A673 (cell line): ENCODE measurements at places on chromosomes 2 and 18. TPM values are rescaled to one million over a fixed set of nuclear protein-coding genes. Genes with fewer than 3 reads are reported as not detected.

- DNase-seq, result no peak
These were observed 6.7 kb downstream of the MYO7B start for GRCh38 chr2:127542231-127542630.

- peak; percentile 65 for DNase-seq
These were observed 132.2 kb downstream of the AKAIN1 start for GRCh38 chr18:5064841-5065370.

DNA sequence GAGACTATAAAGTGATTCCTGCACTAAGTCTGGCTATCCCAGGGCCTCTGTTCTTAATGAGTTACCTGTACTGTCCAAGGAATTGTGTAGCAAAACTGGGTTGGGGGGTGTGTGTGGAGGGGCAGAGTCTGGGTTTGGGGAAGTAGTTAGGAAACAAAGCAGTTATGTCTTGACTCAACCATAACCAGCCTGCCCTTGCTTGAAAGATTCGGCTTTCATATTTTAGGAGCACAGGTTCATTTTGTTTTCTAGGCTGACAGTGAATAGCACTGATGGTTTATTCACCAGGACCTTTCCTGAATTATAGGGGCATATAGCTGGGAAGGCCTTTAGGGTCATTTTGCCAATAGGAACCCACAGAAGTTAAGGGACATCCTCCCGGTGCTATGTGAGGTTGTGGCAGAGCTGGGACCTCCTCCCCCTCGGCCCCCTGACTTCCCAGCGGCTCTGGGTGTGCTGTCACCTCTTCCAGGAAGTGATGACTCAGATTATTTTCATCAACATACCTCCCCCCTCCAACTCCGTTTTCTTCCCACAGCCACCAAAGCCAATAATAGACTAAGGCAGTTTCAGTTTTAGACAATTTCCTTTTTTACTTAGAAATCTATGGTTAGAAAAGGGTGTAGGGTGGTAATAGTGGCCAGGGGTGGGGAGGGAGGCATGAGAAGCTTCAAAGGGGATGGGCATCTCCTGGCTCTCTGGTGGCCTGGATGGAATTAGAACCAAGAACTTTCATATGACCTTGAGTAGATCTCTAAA is 44.8 kb downstream of the SETBP1 start:
- DNase-seq, result peak; percentile 61

DNA sequence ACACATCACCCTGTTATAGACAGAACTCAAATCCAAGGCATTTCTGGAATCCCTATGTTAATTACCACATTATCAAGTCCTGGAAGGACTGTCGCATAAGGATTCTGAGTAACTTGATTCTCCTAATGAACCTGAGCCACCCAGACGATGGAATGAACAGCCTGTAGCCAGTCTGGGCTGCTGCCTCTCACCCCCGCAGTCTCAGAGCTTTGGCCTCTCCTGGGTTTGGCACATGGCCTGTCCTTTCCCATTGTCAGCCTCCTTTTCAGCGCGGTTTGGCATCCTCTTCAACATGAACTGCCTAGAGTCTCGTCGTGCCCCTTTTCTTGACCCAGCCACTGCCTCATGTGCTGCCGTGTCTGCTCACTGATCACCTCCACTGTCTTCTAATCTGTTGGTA is 147.6 kb downstream of the SLC8A1 start:
- DNase-seq, result no peak

DNA sequence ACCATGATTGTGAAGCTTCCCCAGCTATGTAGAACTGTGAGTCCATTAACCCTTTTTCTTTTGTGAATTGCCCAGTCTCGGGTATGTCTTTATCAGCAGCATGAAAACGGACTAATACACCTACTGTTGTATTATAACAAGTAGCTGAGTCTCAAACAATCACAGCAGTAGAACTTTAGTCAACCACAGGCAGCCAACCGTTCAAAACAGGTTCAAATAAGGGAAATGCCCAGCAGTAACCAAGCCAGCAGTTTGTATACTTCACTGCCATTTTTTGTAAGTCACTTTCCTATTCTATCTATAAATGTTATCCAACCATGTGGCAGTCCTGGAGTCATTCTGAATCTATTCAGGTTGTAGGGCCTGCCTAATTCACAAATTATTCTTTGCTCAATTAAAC is 1560.6 kb upstream of the SLC39A10 start:
- DNase-seq, result no peak

- DNase-seq, result no peak
These were observed 1.5 kb downstream of the ACKR3 start for GRCh38 chr2:236571145-236571544.

- no peak for DNase-seq
These were observed 46.9 kb upstream of the NDUFV2 start for GRCh38 chr18:9055626-9056025.

DNA sequence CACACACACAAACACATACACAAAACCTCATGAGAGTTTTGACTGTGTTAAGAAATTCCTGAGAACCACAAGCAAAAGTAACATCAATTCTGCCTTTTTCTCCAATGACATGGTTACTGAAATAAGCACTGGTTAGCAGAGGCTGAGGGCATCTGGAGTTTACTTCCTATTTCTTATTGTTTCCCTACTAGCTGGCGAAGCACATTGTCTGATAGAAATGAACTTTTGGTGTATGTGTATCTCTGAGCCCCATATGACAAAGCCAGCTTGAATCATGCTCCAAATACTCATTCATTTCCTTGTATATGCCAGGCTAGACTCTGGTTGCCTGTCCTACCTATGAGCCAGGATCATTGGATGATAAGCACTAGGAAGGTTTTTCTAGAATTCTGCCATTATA is 203.1 kb downstream of the NCKAP5 start:
- no peak for DNase-seq

DNA sequence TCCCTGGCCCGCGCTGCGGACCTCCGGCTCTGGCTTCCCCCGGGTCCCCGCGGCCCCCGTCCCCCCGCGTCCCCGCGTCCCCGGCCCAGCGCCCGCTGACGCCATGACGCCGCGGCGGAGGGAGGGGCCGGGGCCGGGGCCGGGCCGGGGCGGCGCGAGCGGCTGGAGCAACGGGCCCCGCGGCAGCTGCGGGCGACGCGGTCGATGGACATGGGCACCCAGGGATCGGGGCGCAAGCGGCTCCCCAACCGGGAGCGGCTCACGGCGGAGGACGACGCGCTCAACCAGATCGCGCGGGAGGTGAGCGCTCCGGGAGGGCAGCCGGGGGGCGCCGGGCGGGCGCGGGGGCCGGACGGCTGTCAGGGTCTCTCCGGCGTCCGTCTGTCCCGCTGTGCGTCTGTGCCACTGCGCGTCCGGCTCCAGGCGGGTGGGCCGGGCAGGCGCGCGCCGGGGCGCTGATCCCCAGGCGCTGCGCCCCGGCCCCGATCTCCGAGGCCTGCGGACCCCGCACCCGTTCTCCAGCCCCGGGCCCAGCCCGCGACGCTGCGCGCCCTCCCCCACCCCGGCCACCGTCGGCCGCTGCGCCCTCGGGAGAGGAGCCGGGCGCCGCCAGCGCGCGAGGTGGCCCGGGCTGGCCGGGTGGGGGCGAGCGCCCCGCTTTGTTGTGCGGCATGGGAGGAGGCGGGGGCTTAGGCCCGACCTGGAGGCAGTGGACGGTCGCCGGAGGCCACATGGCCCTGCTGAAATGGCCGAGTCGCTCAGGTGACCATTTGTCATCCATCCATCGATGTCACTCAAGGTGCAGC is at the start of gene LRRFIP1:
Gene LRRFIP1 (plus strand): TSS at position 147 of the 806 bp plus-strand sequence. CDS start 58 bp downstream, at position 205.
- DNase-seq, result peak; percentile 37

Gene ACADL
- 0.15 TPM in 1 of 2 replicates, not detected in the other for total RNA-seq

Gene COL3A1
- total RNA-seq, result 12.6 and 23.7 TPM in 2 replicates

Gene MARCO
- total RNA-seq, result not detected in 2 replicates

Gene PRKAG3
- total RNA-seq, result not detected in 2 replicates

Gene LDLRAD4
- 3.6 and 5.5 TPM in 2 replicates for total RNA-seq

Gene ZSWIM2
- total RNA-seq, result not detected in 2 replicates

Gene LYPD6
- total RNA-seq, result 0.54 and 1.8 TPM in 2 replicates
